H4 (cell line): ENCODE measurements at places on chromosomes 4 and X. TPM values are rescaled to one million over a fixed set of nuclear protein-coding genes. Genes with fewer than 3 reads are reported as not detected.

XAGE1A gene
- total RNA-seq = not detected in 2 replicates

HERC5 gene
- total RNA-seq = 18.2 and 18.7 TPM in 2 replicates

DNA sequence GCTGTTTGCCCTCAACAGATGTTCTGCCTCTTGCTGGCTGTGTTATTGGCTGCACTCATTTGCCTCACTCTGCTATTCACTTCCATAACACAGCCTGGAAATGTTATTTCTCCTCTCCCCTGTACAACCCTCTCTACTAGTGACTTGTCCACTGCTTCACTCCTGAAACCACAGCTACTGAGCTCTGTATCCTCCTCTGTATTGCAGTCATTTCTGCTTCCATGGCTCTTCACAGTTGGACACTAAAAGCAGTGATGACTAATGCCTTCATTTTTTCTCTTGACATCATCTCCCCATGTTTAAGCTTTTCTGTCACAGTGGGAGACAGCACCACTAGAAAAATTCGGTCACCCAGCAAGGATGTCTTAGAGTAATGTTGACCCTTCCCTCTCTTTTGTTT is 123.0 kb upstream of the PPP1R2C start:
- DNase-seq = no peak

GRCh38 chr4:173371292-173372192 is 788 bp downstream of the SAP30 start:
- DNase-seq = peak; percentile 41

DNA sequence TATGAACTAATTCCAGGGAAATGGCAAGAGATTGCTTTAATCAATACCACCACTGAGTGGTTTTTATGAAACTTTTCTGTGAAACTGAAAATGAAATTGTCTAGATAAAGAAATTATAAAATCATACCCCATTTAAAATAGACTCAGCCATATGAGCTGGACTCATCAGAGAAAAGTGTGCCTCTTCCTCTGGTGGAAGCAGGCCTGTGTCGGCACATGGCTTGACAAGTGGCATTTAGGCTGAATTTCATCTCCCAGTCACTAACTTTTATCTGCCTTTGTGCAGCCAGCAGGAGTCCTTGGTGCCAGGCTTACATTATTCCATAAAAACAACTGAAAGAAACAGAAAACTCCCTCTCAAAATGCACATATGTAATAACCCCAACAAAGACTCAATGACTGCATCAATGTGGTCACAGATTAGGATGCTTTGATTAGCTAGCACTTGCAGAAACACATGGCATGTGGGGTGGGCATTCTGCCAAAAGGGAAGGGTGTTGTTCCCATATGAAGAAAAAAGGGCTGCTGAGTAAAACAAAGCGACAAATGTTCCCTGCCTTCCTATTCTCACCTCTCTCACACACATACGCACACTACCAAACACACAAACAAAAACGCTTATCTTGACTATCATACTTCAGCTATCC is 232.3 kb downstream of the PABPC4L start:
- DNase-seq = peak; percentile 51
